ENCODE measurements at places on chromosomes 13 and 19. TPM values are rescaled to one million over a fixed set of nuclear protein-coding genes. Genes with fewer than 3 reads are reported as not detected.

PNPLA6 gene
- total RNA-seq: 100 TPM

CAPS gene
- 9.0 TPM for total RNA-seq

CBY2 gene
- total RNA-seq: not detected

DHRS12 gene
- 5.5 TPM for total RNA-seq

ACER1 gene
- total RNA-seq: not detected

IGFL4 gene
- total RNA-seq: 1.5 TPM

FGF14 gene
- total RNA-seq: not detected

IFT88 gene
- 9.8 TPM for total RNA-seq

NMRK2 gene
- not detected for total RNA-seq
